ENCODE measurements at places on chromosomes 11 and 22.

GRCh38 chr11:504053-504993 lies 2.7 kb downstream of the RNH1 start:
- DNase-seq: peak; percentile 57

DNA sequence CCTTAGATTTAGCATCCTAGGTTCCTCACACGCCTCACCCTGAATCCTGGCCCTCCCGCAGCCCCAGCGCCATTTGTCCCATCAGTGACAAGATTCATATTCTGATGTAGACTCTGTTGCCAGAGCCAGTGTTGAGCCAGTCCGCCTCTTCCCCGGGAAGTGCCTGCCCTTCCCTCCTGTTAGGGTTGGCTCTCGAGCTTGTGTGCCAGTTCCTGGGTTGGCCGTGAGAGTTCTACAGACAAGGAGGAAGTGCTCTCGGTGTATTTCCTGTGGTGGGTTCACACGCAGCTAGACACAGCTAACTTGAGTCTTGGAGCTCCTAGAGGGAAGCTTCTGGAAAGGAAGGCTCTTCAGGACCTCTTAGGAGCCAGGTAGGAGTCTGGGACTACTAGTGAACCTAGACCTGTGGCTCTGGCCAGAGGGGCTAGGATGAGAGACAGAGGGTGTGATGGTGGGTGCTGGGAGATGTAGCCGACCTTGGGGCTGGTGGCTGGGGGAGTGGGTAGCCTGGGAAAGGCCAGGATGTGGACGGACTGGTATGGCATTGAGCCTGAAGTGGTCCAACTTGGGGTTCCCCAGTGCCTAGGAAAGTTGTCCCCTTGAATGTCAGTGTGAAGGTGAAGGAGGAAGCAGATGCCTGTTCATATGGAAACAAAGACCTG lies at the start of gene IL18BP:
Gene IL18BP, plus strand, starts transcription at position 261 of the 662 bp plus-strand sequence. CDS start 1,076 bp downstream, outside the sequence.
- peak; percentile 81 for DNase-seq

- DNase-seq: peak; percentile 53
These were observed 8.0 kb downstream of the TKFC start for GRCh38 chr11:61340979-61341378.

GRCh38 chr11:125401746-125402145 lies 94.3 kb downstream of the FEZ1 start:
- DNase-seq: no peak

DNA sequence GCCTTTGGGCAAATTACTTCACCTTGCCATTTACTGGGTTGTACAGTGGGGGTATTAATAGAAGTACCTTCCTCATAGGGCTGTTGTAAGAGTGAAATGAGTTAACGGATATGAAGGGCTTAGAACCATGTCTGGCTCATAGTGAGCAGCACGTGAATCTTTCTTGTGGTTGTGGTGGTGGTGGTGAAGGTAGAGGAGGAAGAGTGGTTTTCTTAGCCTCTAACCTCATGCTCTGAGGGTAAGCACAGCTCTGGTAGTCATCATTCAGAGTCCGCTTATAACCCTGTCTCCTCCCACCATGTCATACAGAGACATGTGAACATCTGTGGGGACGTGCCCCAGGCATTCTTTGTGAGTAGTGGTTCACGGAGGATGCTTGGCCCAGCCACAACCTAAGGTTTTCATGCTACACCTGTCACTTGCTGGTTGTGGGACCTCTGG lies 43.6 kb downstream of the TEAD1 start:
- no peak for DNase-seq

DNA sequence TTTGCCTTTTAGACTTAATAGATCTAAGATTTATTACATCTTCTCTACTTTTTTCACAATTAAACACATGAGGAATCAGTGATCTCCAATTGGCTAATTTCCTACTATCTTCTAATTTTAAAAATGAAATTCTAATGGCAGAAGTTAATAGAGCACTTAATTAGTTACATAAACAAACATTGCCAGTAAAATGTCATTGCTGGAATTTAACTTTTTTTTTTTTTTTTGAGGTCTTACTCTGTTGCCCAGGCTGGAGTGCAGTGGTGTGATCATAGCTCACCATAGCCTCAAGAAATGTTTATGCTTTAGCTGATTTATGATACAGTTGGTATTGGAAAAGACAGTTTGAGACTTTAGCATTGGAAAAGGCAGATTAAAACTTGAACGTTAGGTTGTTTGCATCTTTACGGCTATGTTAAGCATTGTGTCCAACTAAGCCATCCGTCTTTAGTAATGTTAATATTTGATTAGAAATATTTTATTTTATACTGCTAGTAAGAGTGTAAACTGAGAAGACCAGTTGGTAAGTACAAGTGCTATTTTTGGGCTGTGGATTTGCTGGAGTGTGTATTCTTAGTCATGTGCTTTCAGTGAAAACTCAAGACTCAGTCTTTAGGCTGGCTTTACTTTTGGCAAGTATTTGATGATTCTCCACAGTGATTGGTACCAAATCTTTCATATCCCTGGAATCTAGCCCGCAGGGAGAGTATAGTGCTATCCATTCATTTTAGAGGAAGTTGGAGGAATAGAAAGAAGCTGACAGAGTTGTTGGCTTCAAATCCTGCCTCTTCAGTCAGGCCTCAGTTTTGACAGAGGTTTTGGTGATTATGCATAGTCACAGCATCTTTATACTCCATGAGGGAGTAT lies 4.5 kb downstream of the ANO5 start:
- DNase-seq: no peak

GRCh38 chr22:31079095-31079642 lies 1.9 kb upstream of the SMTN start:
- DNase-seq: no peak

DNA sequence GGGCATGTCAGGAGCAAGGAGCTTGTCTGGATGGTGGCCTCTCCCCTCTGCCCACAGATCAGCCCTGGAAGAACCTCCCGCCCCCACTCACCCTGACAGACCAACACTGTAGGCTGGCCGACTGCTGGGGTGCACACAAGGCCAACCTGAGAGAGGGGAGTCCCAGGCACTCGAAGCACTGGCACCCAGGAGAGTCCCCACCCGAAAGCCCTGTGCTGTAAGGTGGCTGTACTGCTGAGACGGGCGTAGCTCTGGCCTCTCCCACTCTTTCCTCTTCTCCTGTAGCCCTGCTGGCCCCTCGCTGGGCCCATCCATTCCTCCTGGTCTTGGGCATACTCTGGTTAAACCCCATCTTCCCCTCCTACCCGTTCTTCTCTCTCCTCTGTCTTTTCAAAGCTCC lies 39.7 kb downstream of the MYO7A start:
- no peak for DNase-seq

DNA sequence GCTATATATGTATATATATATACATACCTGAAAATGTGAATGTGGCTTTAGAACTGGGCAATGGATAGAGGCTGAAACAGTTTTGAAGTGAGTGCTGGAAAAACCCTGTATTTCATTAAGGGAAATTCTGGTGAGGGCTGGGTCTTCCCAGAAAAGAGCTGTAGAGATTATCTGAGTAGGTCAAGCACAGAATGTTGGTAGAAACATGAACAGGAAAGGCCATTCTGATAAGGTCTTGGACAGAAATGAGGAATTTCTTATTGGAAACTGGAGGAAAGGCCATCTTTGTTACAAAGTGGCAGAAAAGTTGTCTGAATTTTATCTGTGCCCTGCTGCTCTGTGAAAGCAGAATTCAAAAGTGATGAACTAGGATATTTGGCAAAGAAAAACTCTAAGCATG lies 25.4 kb downstream of the RTL6 start:
- no peak for DNase-seq

GRCh38 chr11:4083198-4083597 lies 11.4 kb upstream of the RRM1 start:
- DNase-seq: no peak

GRCh38 chr22:44063462-44064371 lies 39.6 kb downstream of the PARVB start:
- no peak for DNase-seq

DNA sequence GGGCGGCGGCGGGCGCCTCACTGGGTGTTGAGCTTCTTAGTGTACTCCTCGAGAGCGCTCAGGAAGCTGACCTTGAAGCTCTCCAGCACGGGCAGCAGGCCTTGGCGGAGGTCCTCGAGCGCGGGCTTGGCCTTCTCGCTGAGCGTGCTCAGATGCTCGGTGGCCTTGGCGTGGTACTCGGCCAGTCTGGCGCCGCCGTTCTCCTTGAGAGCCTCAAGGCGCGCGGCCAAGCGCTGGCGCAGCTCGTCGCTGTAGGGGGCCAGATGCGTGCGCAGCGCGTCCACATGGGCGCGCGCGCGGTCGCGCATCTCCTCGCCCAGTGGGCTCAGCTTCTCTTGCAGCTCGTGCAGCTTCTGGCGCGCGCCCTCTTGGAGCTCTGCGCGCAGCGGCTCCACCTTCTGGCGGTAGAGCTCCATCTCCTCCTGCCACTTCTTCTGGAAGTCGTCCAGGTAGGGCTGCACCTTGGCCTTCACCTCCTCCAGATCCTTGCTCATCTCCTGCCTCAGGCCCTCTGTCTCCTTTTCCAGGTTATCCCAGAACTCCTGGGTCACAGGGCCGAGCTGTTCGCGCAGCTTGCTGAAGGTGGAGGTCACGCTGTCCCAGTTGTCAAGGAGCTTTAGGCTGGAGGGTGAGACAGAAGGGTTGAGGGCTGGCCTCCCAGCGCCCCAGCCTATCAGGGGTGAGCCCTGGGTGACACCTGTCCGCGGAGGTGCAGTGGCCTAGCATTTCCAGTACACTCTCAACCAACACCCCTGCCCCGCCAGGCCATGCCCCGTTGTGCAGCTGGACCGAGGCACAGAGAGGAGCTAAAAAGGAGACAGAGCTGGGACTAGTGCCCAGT lies 1.4 kb downstream of the APOA1 start:
- DNase-seq: peak; percentile 59

- DNase-seq: no peak
These were observed 11.3 kb upstream of the SLC37A4 start for GRCh38 chr11:119041821-119042514.

GRCh38 chr22:48177631-48178030 lies 1415.2 kb downstream of the TBC1D22A start:
- no peak for DNase-seq

DNA sequence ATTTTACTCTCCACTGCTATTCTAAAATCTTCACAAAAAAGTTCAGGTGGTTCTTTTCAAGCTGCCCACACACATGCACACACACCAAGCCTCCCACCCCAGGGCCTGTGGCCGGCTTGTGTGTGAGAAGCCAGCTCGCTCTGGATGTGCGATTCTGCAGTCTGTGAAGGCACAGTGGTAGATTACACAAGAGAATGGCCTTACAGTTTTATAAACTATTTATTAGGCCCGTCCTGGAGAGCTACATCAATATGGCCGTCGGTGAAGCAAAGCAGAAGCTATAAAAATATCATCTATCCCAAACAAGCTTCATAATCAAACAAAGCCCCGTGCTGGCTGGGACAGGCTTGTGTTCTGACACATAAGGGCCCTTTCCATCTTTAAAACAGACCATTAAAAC lies 240.5 kb downstream of the OPCML start:
- DNase-seq: no peak

GRCh38 chr11:19607656-19608360 lies 104.8 kb upstream of the NAV2 start:
- DNase-seq: no peak

GRCh38 chr11:10886652-10887250 lies 28.9 kb upstream of the ZBED5 start:
- no peak for DNase-seq

DNA sequence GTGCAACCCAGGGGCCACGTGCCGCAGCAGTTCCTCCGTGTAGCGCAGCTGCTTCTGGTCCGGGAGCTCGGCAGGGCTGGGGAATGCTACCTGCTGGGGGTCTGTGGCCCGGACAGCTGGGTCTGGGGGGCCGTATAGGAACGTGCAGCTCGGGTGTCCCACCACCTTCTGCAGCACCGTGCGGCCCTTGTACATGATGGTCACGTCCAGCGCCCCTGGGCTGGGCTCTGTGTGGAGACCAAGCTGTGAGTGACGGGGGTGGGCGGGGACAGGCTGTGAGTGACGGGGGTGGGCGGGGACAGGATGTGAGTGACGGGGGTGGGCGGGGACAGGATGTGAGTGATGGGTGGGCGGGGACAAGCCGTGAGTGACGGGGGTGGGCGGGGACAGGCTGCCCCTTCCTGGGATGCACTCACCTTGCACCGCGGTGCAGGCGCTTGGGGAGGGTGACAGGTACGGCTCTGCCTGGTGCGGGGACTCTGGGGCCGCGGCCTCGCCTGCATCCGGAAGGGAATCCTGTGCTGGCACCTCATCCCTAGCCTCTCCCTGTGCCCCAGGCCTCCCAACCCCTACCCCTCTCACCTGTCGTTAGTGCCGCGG lies 2.3 kb downstream of the IRF7 start:
- DNase-seq: peak; percentile 79

DNA sequence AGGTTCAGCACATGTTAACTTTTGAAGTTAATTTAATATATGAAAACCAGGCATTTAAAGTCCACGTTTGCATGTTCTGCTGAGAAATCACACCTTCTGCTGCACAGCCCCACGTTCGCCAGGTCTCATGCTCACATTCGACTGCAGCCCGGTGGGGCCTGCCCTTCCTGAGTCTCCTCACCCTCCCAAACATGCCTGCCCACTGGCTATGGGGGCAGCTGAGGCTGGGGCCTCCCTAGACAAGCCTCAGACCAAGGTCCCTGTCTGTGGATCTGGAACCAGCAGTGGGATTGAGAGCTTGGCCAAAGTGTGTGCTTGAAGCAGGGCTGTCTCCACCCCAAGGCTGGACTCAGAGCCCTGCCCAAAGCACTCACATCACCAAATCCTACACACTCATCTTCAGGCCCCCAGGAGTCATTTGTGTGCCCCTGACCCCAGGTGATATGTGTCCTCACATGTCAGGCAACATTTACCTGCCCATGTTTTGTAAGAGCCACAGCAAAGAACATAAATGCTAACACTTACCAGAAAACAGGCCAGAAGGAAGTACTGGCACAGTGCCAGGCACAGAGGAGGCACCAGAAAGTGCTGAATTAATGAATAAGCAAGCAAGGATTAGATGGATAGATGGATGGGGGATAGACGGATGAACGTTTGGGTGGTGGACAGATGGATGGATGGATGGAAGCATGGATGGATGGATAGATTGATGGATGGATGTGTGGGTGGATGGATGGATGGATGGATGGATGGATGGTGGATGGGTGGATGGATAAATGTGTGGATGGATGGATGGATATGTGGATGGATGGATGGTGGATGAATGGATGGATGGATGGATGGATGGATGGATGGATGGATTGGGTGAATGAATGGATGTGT lies 9.4 kb upstream of the FADD start:
- no peak for DNase-seq

- DNase-seq: peak; percentile 86
These were observed 15.6 kb upstream of the UCP3 start for GRCh38 chr11:74024261-74025029.

- DNase-seq: no peak
These were observed 1.4 kb upstream of the TBC1D22A start for GRCh38 chr22:46761017-46761416.

DNA sequence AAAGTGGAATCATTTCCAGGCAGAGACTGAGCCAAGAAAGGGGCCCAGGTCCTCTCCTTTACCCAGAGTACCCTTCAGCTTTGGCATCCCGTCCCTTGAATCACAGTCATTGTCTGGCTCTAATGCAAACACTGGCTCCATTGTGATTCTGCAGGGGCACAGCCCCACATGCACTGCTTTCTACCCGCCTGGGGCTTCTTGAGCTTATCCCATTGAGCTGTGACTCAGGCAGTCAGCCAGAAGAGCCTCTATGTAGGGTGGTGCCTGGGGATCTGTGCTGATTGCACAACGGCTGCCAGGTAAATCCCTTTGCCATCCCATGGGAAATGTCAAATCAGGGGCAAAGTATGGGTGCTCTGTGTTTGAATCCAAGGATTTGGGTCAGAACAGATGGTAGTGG lies 88.9 kb downstream of the RASSF10 start:
- DNase-seq: no peak

- no peak for DNase-seq
These were observed 4.3 kb upstream of the TMEM132A start for GRCh38 chr11:60919956-60920355.

- peak; percentile 32 for DNase-seq
These were observed 42.0 kb downstream of the PACS1 start for GRCh38 chr11:66112041-66112491.

GRCh38 chr11:34940026-34940677 lies 23.7 kb downstream of the PDHX start:
- no peak for DNase-seq
